Large intestine (tissue), 12 donors: ENCODE measurements at places on chromosomes 5 and 9. TPM values are rescaled to one million over a fixed set of nuclear protein-coding genes. Genes with fewer than 3 reads are reported as not detected.

The GADD45G gene
- polyA plus RNA-seq = 10.5 TPM

The EGFLAM gene
- 4.4 TPM for polyA plus RNA-seq

The SLC27A6 gene
- polyA plus RNA-seq = 3.3 TPM

The BNC2 gene
- 8.9 TPM for polyA plus RNA-seq

The STC2 gene
- polyA plus RNA-seq = 1.3 TPM

The NR4A3 gene
- 1.4 TPM for polyA plus RNA-seq

The CAMK4 gene
- polyA plus RNA-seq = 10.9 TPM

The HTR4 gene
- polyA plus RNA-seq = 4.7 TPM

The LECT2 gene
- polyA plus RNA-seq = not detected

The PAX5 gene
- polyA plus RNA-seq = 0.06 TPM

The ANKRD18B gene
- 0.22 TPM for polyA plus RNA-seq

The FAM221B gene
- polyA plus RNA-seq = 0.10 TPM

The PTGES gene
- 4.9 TPM for polyA plus RNA-seq

The MARCHF11 gene
- polyA plus RNA-seq = 0.36 TPM

The NMUR2 gene
- polyA plus RNA-seq = 0.75 TPM

The GABRA6 gene
- not detected for polyA plus RNA-seq

The ZNF354C gene
- polyA plus RNA-seq = 6.0 TPM
